OCI-M1 (cell line): ENCODE measurements at places on chromosomes 11 and 22.

- no peak for DNase-seq
Measured at GRCh38 chr11:120141768-120142423, 4.0 kb upstream of the TRIM29 start.

DNA sequence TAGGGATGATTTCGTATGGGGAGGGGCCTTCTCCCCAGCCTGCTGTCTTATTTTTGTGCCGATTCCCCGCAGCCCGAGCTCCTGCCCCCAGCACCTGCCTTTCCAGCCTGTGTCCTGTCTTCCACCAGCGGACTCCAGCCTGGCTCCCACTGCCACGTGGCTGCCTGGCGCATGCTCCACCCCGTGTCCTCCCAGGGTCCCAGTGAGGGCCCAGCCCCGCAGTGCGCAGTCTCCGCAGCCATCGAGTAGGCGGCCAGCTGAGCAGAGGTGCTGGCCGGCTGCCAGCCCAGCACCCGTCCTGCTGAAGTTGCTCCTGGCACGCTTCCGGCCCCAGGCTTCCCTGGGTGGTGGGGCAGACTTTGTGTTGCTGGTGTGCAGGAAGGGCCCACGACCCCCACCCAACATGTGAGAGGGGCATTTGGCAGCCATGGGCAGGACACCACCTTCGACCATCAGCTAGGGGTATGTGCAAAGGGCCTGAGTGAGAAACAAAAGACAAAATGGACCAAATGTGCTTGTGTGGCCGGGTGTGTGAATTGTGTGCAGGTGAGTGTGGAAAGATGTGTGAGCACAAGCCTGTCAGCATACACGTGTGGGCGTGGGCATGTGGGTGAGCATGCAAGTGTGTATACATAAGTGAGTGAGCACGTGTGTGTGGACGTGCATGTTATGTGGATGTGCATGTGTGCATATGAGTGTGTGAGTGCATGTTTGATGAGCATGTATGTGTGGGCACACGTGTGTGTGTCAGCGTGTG is 55.9 kb downstream of the RTN4R start:
- no peak for DNase-seq

DNA sequence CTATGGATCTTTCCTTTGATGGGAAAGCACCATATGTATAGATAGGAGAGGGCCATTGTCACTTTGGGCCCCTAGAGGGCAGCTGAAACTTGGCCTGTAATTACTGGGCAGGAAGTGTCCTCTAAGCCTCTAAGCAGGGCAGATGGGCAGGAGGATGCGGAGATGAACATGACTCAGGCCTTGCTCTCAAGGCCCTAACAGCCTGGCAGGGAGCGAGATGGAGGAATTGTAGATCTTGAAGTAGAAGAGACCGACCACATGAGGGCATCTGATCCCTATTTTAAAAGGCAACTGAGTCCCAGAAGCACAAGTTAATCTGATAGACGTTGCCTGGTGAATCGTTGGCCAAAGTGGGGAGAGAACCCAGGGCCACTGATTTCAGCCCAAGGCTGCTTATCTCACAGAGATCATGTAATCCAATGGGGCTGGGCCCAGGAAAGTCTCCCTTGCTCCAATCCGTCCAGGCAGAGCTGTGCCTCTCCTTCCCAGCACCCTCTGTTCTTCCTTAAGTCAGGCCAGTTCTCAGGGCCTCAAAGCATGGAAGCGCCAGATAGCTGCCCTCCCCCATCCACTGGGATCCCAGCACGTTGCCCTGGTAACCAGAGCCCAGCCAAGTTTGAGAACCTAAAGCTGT is 2.5 kb upstream of the SEPTIN3 start:
- DNase-seq, result peak; percentile 83

- DNase-seq, result no peak
Measured at GRCh38 chr22:40183029-40183581, 5.4 kb downstream of the TNRC6B start.

DNA sequence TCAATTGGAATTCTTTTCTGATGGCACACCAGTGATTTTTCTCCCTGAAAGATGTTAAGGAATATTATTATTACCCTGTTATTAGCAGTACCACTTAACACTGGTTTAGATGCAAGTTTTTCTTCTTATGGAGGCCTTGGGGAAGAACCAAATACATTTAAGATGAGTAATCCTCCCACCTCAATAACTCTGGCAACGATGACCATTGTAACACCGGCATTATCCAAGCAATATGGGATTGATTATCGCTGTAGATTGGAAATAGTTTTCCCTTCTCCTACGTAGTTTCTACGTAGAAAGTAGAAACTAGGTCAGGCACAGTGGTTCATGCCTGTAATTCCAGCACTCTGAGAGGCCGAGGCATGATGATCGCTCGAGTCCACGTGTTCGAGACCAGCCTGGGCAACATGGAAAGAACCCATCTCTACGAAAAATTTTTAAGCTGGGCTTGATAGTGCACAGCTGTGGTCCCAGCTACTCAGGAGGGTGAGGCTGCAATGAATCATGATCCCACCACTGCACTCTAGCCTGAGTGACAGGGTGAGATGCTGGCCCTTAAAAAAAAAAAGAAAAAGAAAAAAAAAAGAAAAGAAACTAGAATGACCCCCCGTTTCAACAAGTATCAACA is 45.5 kb downstream of the PACSIN2 start:
- no peak for DNase-seq

DNA sequence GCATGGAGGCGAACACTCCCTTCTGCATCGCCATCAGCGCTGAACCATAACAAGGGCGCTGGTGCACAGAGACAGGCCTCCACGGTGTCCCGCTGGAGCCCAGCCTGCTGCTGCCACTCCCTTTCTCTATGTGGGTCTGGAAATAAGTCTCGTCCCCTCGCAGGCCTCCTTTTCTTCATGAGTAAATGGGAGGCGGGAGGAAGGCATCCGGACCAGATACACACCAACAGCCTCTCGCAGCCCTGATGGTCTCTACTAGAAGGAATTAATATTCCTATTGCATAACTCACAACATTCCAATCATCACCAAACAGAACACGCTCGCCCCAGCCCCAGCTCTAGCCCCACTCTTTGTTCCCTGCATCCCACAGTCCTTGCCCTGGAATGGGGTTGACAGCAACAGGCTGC is 14.9 kb downstream of the RASD2 start:
- DNase-seq, result no peak

DNA sequence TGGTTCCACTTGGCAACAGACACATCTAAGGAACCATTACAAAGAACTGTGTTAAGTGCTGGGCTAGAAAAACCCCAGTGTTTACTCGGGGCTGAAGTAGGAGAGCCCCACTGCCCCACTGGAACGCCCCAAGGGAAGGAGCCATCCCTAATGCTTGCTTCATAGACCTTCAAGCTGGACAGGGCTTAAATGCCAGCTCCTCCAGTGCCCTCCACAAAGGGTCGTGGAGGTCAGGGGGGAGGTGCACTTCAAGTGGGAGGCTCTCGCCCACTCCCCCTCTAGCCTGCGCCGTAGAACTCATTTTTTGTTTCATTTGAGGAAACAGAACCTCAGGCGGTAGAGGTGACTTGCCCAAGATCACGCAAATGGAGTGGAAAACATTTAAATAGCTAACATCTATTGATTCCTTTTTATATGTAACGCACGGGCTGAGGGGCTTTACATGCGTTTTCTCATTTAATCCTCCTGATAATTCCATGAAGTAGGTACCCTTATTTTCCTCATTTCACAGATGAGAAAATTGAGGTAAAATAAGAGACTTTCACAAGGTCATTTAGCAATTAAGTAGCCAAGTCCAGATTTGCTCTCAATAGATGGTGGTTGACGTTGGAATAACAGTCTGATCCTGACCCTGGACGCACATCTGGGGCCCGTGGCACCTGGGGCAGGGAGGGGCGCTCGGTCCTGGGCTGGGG is 545 bp upstream of the ZDHHC13 start:
- no peak for DNase-seq

GRCh38 chr22:20653012-20653794 is 120.7 kb upstream of the SERPIND1 start:
- no peak for DNase-seq

DNA sequence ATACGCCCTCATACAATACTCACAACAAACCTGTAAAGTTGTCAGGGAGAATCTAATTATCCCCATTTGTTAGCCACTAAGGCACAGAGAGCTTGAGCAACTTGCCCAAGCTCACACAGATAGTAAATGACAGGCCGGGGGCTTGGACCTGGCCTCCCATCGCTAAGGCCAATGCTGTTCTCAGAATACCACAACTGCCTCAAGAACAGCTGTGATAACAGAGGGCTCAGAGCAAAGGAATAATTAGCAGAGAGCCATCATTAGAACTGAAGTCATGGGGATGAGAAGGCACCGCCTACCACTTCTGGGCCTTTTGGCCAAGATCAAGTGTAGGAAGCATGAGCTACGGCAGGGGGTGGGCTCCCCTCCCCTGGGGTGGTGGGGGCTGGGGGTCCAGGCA is 98.6 kb downstream of the FEZ1 start:
- DNase-seq, result no peak

DNA sequence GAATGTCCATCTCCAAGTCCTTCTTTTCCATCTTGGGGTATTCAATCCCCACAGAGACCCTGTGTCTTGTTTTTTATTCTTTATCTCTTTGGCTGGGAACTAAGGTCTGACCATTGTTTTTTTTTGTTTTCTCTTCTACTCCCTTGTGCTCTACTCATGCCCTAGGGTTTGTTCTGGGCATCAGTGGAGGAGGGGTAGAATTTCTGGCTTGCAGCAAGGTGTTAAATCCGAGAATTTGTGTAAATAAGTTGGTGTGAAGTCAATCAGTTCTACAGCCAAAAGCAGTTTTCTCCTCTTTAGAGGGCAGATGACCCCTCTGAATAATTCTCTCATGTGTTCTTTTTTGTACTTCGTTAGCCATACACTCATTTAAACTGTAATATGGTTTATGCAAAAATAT is 10.7 kb downstream of the CECR2 start:
- no peak for DNase-seq

- DNase-seq, result no peak
Measured at GRCh38 chr11:32920570-32920969, 28.0 kb downstream of the QSER1 start.

- peak; percentile 46 for DNase-seq
Measured at GRCh38 chr11:43942662-43943371, 380 bp downstream of the C11orf96 start.

GRCh38 chr11:77776455-77776854 is 44.1 kb downstream of the RSF1 start:
- peak; percentile 88 for DNase-seq

DNA sequence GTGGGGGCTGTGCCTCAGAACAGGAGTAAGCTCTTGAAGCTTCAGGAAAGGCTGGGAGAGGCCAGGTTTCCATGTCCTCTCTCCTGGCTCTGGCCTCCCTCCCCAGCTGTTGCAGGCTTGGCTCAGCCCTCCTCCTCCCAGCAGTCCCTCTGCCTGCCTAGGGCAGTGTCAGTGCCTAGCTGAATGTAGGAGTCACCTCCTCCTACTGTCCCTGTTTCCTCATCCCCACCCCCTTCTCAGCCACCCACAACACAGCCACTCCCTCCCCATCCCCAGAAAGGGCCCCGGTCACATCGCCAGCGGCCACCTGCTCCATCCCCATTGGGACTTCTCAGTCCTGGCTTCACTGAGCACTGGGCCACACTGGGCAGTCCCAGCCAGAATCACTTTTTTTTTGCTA is 2.9 kb upstream of the FBLN1 start:
- DNase-seq, result no peak
